Stimulated activated CD4-positive, alpha-beta T cell treated with anti-CD3 and anti-CD28 coated beads, Interleukin-15, amount 100 ng/mL, for 24 hours (primary cell): ENCODE measurements at places on chromosomes 13 and 19.

DNA sequence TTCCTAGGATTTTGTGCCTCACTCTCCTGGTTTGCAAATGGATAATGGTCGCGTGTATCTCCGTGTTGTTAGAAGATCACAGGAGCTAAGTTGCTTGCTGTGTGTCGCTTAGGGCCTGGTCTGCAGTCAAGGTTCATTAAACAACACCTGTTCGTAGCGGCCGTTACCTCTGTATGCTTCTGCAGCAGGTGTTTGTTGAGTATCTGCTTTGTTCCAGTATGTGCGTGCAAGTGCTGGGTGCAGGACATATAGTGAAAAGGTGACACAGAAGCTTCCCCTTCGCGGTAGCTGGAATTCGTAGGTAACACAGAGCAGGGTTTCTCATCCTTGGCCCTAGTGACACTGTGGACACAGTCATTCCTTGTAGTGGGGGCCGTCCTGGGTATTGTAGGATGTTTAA, 5.4 kb downstream of the MED25 start:
- no peak for DNase-seq

DNA sequence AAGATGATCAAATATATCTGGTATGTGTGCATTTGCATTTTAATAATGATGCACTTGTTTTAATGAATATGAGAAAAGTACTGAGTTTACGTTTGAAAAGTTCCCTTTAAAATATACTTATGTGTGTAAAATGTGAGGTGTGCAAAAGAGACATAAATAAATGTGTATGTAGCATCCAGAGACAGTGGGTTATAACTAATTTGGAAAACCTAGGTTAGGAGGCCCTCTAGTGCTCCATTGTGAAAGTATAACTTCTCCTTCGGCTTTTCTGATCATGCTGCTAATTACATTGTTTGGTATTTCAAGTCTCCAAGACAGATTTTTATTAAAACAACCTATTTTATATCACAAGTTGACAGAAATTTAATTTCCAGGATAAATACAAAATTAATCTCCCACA, 30.1 kb downstream of the SCEL start:
- DNase-seq, result no peak

GRCh38 chr19:12647047-12647446, 19.5 kb downstream of the MAN2B1 start:
- DNase-seq, result no peak

DNA sequence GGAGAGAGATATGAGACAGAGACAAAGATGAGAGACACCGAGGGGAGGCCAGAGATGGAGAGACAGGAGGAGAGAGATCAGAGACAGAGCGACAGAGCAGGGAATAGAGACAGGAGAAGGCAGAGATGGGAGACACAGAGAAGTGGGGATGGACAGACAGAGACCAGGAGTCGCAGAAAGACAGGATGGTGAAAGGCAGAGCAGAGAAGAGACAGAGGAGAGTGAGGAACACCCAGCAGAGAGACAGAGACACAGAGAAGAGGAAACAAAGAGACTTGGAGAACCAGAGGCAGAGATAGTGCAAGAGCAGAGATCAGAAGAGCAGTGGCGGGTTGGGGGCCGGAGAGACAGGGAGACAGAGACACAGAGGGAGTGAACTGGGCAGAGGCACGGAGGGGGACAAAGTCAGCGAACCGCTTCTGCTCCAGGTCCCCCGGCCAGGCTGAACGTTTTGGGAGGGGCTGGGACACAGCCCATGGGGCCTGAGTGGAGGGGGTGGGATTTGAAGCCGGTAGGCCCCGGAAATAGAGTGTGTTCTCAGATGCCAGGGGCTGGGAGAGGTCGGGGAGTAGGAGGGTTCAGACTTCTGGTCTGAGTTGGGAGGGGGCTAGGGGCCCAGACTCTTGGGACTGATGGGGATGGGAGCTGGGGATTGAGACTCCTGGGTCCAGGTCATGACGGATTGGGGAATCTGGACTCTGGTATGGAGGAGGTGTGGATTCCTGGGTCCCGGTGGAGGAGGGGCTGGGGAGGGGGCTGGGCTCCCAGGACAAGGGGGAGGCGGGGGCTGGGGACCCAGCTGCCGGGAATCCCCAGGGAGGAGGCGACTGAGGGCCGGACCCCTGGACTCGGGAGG, 654 bp downstream of the ZNF579 start:
- DNase-seq, result peak; percentile 21

DNA sequence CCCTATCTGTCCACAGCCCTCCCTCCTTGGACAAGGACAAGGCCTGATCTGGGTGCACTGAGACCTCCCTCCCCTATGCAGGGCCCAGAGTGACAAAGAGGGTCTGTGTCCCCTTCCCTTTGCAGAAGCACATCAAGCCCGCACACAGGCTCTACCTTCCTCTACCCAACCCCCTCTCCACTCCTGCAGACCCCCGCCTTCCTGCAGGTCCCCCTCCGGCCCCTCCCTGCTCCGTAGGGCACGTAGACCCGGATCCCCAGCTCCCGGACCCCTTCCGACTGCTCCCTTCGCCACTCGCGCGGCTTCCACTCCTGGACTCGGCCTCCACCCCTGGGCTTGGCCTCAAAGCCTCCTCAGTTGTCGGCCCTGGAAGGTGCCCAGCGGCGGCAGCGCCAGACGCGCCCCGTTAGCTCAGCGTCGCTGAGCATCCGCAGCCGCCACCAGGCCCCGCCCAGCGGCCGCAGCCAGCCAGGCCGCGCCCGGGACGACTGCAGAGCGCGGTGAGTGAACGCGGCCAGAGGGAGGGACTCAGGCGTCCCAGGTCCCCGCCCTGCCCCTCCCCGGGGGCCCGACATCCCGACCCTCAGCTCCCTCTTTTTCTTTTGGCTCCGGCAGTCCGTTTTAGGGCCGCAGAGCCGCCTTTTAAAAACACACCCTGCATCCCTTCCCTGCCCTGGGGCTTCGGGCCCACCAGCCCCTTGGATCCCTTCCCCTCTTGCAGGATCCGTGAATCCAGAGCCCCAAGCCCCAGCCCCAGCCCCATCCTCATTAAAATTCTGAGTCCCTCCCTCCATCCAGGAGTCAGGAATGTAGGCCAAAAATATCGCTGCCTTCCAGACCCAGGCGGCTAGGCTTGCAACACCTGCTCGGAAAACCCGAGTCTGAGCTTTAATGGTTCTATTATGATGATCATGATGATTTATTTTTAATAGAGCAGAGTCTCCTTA, 1.5 kb upstream of the MYADM start:
- DNase-seq, result peak; percentile 72

GRCh38 chr19:12194827-12195731, 32.2 kb downstream of the ZNF136 start:
- DNase-seq, result peak; percentile 83

DNA sequence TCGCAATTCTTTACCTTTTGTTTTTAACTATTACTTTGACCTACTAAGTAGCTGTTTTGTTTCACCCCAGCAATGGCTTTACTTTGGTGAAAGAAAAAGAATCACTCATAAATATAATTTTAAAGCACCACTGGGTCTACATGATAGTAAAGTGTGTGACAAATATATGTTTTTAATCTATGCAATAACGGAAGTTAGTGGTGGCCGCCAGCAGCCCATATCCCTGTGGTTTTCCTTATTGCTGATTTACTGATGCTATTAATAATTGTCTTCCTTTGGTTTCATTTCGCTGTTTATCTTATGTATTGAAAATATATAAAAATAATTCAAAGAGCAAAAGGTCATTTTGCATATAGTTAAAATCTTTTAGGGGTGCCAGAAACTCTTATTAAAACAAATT, 491.3 kb downstream of the DIAPH3 start:
- DNase-seq, result no peak

- DNase-seq, result no peak
Observed at GRCh38 chr13:51457086-51457815, 4.4 kb upstream of the INTS6 start.

- DNase-seq, result no peak
Observed at GRCh38 chr13:20672772-20673171, 30.7 kb upstream of the IL17D start.

DNA sequence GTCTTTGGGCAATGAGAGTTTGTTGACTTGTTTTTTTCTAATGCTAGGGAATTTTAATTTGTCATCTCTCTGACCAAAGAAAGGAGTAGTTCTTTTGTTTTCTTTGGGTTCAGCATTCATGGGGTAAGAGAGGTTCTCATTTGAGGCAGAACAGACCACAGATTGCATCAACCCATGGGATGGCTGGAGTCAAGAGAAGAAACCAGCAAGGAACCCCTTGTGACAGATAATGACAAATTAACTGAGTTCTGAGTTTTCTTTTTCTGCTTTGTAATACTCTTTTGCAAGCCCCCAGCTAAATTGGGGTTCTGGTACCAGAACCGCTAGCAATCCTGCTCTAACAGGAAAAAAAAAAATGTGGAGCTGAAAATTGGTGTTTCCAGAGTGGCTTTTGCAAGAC, 864.1 kb downstream of the DIAPH3 start:
- DNase-seq, result no peak

DNA sequence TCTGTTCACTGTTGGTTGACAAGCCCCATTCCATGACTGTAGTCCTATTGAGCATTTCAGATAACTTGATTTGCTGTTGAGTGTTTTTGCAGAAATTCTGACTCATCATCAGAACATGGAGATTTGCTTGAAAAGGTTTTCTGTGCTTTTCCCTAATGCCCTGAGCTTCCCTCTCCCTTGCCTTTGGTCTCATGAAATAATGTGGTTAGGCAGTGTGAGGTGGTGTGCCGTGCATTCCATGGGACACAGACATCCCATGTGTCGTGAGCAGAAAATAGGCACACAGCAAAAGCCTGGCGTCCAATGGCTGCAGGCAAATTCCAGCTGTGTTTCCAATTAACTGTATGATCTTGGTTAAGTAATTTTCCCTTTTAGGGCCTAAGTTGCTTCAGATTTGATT, 197.4 kb downstream of the DLEU7 start:
- DNase-seq, result no peak
